Choroid plexus epithelial cell (primary cell): ENCODE measurements at places on chromosomes 4 and X.

DNA sequence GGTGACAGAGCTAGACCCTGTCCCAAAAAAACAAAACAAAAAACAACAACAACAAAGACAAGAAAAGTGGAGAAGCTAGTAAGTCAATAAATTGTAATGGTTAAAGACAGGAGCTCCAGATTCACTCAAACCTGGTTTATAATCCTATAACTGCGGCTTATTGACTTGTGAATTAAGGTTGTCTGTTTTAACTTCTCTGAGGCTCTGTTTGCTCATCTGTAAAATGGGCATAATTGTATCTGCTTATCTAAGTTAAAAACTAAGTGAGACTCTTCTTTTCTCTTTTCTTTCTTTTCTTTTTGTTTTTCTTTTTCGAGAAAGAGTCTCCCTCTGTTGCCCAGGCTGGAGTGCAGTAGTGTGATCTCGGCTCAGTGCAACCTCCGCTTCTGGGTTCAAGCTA lies 84.9 kb downstream of the SOWAHB start:
- DNase-seq: no peak

DNA sequence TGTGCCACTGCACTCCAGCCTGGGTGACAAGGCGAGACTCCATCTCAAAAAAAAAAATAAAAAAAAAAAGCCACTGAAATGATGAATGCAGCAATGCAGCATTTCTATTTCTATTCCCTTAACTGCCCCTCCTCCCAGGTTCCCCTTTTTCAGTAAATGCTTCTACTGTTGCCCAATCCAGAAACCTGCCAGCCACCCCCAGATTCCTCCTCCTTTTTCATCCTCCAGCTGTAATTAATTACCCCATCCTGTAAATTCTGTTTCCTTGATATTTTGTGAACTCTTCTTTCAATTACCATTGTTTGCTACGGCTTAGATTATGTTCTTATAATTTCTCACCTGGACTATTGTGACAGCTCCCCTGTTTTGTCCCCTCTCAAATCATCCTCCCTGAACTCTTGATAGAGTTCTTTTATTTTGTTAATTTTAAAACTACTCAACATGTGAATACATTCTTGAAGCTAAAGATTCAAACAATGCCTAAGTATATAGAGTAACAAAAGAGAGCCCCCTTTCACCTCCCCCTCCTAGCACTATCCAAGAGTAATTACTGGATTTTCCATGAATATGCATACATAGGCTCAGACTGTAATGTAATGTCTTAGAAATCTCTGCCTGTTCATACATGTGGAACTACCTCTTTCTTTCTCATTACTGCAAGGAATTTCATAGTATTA lies 140.6 kb upstream of the GPC4 start:
- no peak for DNase-seq

DNA sequence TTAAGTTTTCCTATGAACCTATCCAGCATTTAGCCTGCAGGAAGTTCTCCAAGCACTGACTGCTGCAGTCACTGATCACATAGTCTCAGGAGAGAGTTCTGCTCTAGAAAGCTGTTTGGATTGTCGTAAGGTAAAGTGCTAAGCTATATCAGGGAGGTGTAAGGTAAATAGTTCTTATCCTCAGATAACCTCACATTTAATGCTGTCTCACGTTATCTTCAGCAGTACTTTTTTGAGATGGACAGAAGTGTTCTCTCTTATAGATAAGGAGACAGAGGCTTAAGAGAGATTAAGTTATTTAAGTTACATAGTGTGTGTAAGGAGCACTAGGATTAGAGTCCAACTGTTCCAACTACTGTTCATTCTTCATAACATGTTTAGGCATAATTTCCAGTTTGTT lies 77.9 kb downstream of the STIM2 start:
- no peak for DNase-seq

DNA sequence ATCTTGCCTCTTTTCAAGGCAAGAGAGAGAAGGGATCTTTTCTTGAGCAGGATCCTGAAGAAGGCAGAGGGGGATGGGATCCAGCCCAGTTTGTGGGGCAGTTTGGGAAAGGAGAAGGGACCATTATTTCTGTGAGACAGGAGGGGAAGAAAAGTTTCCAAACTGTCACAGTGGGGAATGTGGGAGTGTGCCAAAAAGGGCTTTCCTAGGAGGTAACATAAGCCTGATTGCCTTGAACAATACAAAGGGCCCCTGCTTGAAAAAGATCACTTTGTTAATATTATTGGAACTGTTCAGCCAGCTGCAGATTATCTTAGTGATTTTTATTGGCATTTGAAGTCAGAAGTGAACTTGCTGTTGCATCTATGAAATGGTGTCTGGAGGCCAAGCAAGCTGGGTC lies 55.2 kb downstream of the MTM1 start:
- no peak for DNase-seq

- no peak for DNase-seq
These were observed 639.5 kb upstream of the AADAT start for GRCh38 chr4:170729236-170729635.

DNA sequence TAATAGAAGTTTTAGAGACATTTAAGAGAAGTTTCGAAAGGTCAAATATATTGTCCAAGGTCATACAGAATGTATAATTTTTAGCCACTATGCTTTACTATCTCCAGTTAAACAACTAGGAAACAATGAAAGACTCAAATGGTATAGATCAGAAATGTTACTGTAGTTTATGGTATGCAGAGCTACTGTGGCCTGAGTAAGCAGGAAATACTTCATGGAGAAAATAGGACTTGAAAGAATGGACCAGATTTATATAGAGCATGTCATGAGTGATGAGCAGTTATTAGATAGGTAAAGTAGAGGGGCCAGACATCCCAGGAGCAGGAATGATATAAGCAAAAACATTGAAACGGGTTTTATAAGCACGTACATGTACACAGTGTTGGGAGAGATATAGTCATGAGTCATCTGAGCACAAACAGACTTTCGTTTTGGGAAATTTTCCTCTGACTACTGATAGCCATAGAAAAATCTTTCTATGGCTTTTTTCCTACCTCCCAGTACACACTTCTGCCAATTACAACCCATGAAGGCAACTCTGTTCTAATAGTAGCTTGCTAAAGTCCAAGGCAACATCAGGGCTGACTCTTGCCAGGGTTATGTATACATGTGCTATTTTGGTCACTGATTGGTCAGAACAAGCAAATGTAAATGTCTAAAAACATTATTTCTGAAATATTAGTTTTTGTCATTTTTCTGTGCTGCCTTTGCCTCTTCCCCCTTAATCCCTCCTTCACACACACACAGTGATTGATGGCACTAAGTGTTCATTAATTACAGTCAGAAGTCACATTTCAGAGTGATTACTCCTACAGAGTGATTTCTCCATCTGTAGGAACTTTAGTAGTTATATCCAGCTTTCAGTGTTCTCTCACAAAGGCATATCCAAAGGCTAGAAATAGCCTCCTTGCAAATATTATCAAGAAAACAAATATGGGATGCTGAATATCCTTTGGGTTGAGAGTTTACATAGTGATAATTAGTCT lies 198.7 kb downstream of the ENOX2 start:
- peak; percentile 47 for DNase-seq

DNA sequence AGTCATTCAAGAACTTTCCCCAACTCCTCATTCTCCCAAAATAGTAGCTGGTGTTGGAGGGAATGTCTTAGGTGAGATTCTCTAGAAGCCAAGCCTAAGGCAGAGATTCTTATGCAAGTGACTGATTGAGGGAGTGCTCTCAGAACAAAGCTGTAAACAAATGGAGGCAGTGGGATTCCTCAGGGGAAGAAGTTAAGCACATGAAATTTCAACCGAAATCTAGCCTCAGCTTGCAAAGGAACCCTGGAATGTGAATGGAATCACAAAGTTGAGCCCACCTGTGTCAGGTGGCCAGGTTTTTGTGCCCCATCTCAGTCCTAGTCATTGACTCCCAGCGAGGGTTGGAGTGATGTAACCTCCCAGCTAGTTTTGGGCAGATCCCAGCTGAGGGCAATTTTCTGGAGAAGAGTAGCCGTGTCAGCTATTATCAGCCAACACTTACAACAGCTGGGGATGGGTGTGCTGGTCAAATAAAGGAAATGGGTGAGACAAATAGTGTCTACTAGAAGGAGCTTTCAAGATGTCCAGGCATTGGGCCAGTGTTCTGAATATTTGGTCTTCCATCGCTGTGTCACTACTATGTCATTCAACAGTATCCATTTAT lies 29.7 kb upstream of the FGF2 start:
- DNase-seq: no peak

GRCh38 chrX:38112566-38112965 lies 106.2 kb downstream of the SYTL5 start:
- no peak for DNase-seq

GRCh38 chr4:76203541-76203940 lies 10.1 kb downstream of the SCARB2 start:
- DNase-seq: no peak

GRCh38 chrX:130539721-130540321 lies 138.0 kb downstream of the RBMX2 start:
- DNase-seq: peak; percentile 67

- peak; percentile 74 for DNase-seq
These were observed 6.8 kb upstream of the OCIAD2 start for GRCh38 chr4:48913346-48913745.

DNA sequence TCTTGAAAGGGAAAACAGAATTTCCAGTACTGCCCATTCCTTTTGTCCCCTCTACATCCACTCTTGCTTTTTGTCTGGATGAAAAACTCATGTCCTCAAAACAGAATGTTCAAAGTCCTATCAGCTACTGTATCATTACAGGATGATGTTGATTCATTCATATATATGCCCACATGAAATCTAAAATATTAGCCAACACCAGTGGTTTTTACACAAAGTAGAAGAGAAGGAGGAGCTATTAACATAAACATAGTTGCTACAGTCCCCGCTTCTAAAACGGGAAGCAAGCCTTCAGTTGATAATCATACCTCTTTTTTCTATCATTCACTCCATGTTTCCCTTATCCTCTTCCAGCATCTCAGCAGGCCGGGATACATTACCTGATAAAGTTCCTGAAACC lies 7.7 kb upstream of the THOC2 start:
- no peak for DNase-seq

- DNase-seq: no peak
These were observed 37.8 kb downstream of the UCHL1 start for GRCh38 chr4:41294445-41295062.

DNA sequence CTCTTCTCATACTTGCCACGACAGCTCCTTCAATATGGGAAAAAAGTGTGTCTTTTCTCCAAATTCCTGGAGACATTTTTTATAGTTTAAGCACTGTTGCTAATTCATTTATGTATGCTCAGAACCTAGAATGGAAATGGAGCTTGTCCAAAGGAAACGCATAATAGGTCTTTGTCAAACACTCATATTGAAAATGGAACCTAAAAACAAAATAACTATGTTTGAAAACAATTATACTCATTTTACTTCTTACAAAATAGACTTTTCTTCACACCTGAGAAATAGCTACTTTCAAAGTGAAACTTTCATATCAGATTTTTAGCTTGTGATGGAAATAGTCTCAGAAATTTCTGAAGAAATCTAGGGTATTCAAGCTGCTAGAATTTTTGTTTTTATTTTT lies 529.7 kb upstream of the BOD1L1 start:
- no peak for DNase-seq

GRCh38 chr4:119525005-119525749 lies 103.4 kb downstream of the PDE5A start:
- peak; percentile 90 for DNase-seq

DNA sequence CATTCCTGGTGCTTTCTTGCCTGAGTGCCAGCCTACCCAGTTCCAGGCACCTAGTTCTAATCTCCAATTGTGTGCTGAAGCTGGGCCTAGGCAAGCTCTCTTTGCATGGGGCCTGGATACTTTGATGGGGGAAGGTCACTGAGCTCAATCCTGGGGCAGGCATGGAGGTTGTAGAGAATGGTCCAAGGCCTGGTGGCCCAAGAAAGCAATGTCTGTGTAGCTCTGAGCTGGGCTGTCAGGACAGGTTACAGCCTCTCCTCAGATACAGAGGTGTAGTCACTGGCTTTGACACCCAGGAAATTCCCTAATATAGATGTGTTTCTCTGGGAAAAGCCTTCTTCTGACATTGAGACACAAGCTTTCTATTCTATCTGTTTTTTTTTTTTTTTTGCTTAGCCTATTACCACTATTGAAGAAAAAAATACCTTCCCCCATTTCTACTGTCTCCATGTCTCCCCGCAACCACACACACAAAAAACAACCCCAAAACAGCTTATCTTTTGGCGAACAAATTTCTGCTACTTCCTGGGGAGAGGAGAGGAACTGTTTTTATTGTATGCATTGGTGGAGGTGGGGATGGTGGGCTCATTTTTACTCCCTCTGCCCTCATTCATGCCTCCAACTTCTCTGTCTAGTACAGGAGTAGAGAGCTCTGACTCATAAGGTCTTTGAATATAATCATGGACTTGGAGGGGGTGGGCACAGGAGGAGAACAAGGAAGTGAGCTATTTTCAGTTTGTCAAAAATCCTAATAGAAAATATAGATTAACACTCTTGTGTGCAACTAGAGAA lies 66.7 kb upstream of the DHX15 start:
- no peak for DNase-seq

DNA sequence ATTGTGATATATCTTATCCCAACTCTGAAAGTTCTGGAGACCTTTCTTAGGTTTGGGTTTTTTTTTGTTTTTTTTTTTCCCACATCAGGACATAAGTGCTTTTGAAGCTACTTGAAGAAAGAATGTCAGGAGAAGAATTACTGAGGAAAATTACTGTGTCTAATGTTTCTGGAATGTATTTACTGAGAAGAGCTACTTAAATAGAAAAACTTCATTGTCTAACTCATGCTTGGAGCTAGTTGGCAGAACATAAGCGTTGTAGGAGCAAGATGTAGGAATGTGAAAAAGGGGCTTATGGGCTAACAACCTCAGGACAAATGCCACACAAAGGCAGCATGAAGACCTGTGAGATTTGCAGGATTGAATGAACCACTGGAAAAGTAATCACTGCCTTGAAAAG lies 166.6 kb upstream of the GLRA2 start:
- peak; percentile 8 for DNase-seq

GRCh38 chrX:150907474-150907873 lies 9.0 kb upstream of the CD99L2 start:
- no peak for DNase-seq

GRCh38 chr4:86974551-86974994 lies 39.8 kb downstream of the AFF1 start:
- DNase-seq: peak; percentile 34

DNA sequence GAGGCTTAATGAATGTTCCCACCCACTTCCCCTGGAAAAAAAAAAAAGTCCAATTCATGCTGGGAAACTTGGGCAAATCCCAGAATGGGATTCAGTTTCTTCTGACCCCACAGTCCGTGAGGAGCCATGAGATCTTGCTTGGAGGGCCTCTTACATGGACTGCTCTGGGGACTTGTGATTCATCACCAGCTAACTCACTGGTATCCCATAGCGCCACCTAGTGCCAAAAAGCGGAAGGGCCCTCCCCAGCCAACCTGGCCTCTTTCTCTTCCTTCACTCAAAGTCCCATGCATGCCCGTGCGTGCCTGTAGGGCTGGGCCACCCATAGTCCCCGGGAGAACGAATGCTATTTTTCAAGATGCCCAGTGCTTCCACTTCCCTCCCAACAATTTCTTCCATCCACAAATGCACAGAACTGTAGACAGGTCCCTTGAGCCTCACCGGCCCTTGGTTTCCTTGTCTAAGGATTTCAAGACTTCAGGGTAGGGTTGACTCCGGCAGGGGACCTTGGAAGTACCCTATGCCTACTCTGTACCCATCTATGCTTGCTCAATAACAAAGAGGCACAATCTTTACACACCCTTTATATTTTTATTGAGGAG lies 5.1 kb downstream of the RTL5 start:
- DNase-seq: peak; percentile 84

- DNase-seq: peak; percentile 39
These were observed 8.0 kb downstream of the ZNF827 start for GRCh38 chr4:145930592-145930991.

- DNase-seq: peak; percentile 52
These were observed 12.7 kb downstream of the ACOX3 start for GRCh38 chr4:8427761-8428287.

GRCh38 chr4:7771541-7772507 lies 167.8 kb downstream of the AFAP1 start:
- no peak for DNase-seq
